ENCODE measurements at places on chromosomes 2 and 18.
A peak's percentile ranks its signal among the peaks of the same experiment; 100 is the strongest.

GRCh38 chr2:96927405-96928171 lies 57.7 kb upstream of the SEMA4C start:
- DNase-seq = no peak

DNA sequence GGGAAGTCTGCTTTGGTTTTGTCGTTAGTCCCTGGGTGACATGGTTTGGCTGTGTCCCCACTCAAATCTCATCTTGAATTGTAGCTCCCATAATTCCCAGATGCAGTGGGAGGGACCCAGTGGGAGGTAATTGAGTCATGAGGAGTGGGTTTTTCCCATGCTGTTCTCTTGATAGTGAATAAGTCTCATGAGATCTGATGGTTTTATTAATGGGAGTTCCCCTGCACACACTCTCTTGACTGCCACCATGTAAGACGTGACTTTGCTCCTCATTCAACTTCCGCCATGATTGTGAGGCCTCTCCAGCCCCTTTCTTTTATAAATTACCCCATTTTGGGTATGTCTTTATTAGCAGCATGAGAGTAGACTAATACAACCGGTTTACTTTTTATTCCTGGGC lies 405.8 kb upstream of the ID2 start:
- no peak for DNase-seq

- no peak for DNase-seq
Observed at GRCh38 chr18:7683753-7684152, 116.6 kb downstream of the PTPRM start.

DNA sequence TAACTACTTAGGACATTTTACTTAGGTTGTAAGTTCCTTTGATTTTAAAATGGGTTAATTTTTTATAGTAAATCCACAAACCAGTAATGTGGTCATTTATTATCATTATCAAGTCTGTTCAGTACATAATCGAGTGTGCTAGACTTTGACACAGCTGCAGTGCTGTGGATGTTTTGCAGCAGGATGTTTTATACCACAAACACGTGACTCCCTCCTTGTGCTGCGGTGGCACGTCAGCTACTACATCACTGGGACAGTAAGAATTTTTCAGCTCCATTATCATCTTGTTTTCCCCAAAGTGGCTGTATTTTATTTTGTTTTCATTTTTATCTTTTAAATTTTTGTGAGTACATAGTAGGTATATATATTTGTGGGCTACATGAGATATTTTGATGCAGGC lies 70.0 kb downstream of the ATP9B start:
- DNase-seq = no peak

DNA sequence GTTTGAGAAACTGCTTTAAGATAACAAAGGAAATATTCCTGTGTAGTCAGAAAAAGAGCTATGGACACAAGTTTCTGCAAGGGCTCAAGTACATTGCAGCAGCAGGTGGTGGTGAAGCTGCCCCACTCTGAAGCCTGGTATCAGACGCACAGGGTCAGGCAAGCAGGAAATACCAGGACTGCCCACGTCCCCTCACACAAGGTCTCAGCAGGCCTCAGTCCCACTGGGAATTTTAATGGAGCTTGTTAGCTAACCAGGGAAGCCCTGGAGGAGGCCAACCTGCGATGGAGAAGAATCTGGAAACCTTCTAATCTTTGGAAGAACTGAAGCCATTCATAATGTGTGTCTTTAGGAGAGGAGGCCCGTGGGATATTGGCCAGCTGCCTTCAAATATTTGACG lies 168.3 kb downstream of the UXS1 start:
- DNase-seq = no peak

GRCh38 chr18:8812631-8813030 lies 107.3 kb downstream of the MTCL1 start:
- DNase-seq = no peak

DNA sequence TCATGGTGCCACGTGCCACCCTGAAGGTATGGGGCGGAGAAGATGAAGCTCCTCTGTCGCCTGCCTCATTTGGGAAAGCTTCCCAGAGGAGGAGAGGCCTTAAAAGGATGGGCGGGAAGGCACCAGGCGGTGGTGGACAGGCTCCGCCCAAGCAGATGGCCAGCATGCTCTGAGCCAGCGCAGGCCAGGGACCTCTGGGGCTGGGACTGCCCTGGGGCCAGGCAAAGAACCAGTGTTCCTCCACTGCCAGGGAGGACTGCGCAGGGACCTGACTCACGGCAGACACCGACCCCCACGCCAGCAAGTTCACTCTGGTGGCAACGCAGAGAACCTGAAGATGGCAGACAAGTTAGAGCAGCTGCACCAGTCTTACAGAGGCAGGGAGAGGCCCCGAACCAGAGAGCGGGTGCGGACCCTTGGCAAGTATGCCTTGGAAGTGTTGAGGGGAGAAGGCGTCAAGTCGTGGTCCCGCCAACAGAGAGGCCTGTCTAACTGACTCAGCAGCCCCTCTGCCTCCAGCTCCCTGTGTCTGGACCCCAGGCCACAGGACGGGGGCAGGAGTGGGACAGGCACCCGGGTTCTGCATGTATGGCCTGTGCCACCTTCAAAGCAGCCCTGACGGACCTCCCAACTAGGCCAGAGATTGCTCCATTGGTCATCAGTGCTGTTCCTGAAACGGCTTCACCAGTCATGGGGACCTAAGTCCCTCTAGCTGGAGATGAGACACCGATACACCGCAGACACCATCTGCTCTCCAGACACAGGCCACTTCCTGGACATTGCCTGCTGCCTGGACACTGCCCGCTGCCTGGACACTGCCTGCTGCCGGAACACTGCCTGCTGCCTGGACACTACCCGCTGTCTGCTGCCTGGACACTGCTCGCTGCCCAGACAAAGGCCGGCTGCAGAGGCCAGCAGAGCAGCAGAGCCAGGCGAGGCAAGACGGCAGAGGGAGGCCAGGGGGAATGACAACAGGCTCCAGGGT lies 124.7 kb downstream of the HDAC4 start:
- DNase-seq = no peak

DNA sequence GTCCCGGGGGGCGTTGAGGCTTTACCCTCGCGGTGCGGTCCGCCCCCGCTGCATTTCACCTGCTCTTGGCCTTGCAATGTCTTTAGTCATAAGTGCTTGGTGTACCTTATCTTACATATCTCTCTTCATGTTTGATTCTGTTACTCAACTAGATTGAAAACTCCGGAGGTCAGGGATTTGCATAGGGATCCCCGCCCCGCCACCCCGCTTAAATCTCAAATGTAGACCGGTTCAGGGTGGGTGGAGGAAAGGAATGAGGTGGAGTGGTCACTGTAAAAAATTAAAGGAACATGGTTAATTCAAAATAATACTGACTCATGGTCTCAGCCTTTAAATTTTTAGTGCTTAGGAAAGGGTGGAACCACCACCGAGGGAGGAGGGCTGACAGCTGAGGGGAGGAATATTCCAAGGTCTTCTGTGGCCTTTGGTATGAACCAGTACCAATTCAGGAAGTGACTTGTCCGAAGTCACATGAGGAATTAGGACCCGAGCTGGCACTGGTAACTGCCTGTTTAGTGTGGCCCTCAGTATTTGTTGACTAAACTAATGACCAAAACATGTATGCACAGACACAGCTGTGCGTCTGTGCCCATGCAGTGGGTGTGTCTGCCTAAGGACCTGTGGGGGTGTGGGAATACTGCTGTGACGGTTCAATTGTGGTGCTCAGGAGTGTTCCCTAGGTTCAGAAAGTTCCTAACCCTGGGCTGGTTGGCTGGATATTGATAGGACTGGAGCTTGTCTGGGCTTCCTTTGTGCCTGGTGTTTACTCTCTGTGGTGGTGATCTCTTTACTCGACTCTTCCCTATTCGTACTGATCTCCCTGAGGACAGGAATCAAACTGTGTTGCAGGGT lies 1.0 kb downstream of the PLEKHB2 start:
- DNase-seq = peak; percentile 11

Data from bone marrow (tissue), 2 donors.